PC-9 (cell line): ENCODE measurements at places on chromosomes 12 and 14. TPM values are rescaled to one million over a fixed set of nuclear protein-coding genes. Genes with fewer than 3 reads are reported as not detected.

DNA sequence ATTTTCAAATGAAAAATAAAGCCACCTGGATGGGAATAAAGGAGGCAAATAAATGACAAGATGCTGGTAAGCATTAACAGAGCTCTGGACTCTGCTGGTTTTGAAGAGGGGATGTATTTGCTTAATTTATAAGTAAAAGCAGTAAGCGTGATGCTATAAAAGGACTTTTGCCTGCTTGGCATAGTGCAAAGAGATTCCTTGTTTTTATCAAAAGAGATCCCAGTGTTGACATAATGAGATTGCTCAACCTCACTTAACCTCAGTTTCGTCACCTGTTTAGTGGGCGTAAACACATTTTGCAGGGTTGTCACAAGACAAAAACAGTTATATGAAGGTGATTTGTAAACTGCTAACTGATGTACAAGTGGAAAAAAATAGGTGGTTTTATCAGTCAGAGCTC lies 13.8 kb downstream of the ASCL1 start:
- DNase-seq = no peak
- H3K4me1 ChIP-seq = no peaks in the 10 kb centered on the region
- no peaks in the 10 kb centered on the region for H3K36me3 ChIP-seq
- no peak overlapping the region for H3K4me3 ChIP-seq

DNA sequence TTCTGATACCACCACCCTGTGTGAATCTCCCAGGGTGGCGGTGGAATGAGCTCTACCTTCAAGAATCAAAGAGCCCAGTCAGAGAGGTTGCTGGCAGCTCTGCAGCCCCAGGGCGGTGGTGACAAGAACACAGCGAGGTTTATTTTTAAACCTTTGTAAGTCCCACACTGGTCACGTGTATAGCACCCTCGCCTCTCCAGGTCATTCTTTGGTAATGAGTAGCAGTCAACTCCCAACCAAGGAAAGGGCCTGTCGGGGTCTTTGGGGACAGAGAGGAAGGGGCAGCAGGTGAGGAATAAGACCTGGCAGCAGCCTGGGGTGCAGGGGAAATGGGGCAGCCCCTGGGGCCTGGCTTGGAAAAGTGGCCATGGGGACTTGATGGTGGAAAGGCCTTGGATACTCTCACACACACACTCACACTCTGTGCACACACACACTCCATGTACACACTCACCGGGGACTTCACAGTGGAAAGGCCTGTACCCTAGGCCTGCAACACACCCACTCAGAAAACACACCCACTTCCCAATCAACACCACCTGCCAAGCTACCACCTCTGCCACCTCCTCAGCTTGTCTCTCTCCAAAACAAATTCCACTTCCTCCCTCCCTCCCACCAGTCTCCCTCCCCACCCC lies 178.6 kb downstream of the DPF3 start:
- no peak for DNase-seq
- H3K4me3 ChIP-seq = no peak overlapping the region
- H3K27ac ChIP-seq = no peak overlapping the region
- H3K36me3 ChIP-seq = no peaks in the 10 kb centered on the region
- H3K4me1 ChIP-seq = no peaks in the 10 kb centered on the region
- H3K27me3 ChIP-seq = peaks cover 60% of the 10 kb centered on the region

GRCh38 chr14:100664841-100665510 lies 61.7 kb upstream of the DLK1 start:
- no peak for DNase-seq
- H3K36me3 ChIP-seq = no peaks in the 10 kb centered on the region
- no peak overlapping the region for H3K27ac ChIP-seq

DNA sequence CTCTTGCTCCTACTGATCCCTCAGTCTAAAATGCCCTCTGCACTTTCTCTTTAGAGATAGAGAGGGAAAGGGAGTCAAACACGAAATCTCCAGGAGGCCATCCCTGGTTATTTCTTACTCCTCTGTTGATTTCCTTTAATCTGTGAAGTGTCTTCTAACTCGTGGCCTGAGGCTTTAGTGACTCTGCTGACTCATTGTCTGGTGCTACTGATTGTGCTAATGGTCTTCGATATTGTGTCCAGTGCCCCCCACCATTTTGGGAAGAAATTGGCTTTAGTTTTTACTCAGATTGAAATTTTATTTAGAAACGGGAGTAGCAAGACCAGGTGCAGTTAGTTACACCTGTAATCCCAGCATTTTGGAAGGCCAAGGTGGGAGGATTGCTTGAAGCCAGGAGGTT lies 839 bp downstream of the CLEC9A start:
- no peak overlapping the region for H3K27ac ChIP-seq
- no peak for DNase-seq
- no peaks in the 10 kb centered on the region for H3K36me3 ChIP-seq
- no peaks in the 10 kb centered on the region for H3K27me3 ChIP-seq
- H3K4me3 ChIP-seq = no peak overlapping the region

GRCh38 chr14:102171173-102172020 lies 31.7 kb downstream of the WDR20 start:
- H3K36me3 ChIP-seq = peaks cover 19% of the 10 kb centered on the region; the same call in 1 of the 2 replicates
- no peak overlapping the region for H3K4me3 ChIP-seq
- H3K27ac ChIP-seq = peak overlapping the region; percentile 40
- DNase-seq = no peak
- H3K4me1 ChIP-seq = 0 out of 2 replicates have a peak, but pooled peaks cover 4% of the 10 kb centered on the region
- H3K27me3 ChIP-seq = no peaks in the 10 kb centered on the region

DNA sequence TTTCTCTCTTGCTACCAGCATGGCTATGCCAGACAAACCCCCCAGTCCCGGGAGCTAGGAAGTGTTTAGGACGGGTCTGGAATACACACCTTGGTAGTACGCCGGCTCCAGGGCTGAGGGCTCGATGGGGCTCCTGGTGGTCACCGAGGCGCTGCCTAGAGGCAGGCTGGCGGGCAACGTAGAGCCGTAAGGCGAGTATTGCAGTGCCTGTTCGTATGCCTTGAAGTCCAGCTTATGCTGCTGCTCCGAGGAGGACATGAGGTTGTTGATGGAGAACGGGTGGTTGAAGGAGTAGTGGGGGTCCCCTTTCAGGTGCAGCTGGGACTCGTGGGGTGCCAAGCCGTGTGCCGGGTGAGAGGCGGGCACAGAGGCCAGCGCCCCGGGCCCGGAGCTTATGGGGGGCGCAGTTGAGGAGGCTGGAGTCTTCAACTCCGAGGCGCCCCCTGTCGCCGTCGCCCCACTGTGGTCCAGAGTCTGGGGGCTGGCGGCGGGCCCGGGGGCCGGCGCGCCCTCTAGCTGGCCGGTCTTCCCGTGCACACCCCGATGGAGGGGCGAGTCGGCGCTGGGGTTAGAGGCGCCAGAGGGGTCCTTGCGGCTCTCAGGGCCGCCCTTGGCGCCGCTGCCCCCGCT lies 3.6 kb downstream of the FOXA1 start:
- H3K27ac ChIP-seq = peak overlapping the region; percentile 99
- peak overlapping the region; percentile 94 for H3K4me3 ChIP-seq
- no peak for DNase-seq
- H3K4me1 ChIP-seq = peaks cover 9% of the 10 kb centered on the region
- no peaks in the 10 kb centered on the region for H3K27me3 ChIP-seq

GRCh38 chr12:120119271-120119973 lies 2.9 kb upstream of the RAB35 start:
- DNase-seq = no peak
- peaks cover 38% of the 10 kb centered on the region for H3K4me1 ChIP-seq
- no peaks in the 10 kb centered on the region for H3K36me3 ChIP-seq
- H3K27ac ChIP-seq = peak overlapping the region; percentile 69

DNA sequence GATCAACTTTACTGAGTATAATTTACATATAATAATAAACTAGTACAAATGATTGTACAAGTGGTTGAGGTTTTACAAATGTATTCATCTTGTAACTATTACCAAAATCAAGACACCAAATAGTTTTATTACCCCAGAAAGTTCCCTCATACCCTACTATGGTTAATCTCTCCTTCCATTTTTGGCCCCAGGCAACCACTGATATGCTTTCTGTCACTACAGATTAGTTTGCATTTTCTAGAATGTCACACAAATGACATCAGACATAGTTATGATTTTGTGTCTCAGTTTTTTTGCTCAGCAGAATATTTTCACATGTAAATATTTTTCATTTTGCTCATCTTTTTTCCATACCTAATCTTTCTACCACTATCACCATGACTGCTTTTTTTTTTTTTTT lies 49.1 kb downstream of the TMX1 start:
- no peaks in the 10 kb centered on the region for H3K36me3 ChIP-seq
- H3K27ac ChIP-seq = no peak overlapping the region
- H3K4me3 ChIP-seq = no peak overlapping the region
- no peaks in the 10 kb centered on the region for H3K27me3 ChIP-seq
- no peak for DNase-seq
- no peaks in the 10 kb centered on the region for H3K4me1 ChIP-seq

DNA sequence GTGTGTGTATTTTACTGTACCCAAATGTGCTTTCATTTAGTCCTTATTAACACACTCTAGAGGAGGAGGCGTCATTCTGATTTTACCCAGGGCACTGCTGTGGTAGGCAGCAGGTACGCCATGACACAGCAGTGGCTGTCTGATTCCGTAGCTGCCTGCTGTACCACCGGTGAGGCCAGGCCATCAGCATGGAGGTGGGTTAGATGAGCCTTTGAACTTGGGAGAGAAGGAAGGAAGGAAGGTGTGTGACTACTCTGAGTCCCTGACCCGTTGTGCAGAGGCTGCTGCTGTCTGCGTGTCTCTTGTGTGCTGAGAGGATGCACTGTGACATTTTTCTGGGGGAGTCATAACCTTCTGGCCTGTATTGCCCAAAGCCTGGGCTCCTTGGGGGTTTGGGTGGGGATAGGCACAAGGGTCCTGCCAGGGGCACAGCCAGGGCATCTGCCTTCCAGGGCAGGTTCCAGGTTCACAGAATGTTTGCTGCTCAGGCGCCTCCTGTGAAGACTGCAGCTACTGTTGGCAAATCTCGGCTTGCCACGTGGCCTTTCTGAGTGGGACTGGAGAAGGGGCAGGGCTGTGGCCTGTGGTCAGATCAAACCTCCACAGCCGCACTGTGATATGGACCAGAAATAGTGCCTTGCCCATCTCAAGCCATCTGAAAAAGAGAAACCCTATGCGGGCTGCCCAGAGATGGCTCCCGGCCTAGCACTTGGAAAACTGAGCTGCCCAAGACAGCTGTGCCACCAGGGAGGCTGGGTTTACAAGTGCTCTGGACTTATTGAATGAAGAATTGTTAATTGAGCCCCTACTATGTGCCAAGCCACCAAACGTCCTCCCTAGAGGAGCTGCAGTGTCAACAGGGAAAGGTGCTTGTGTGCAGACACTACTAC lies 47.1 kb downstream of the MLXIP start:
- peaks cover 4% of the 10 kb centered on the region for H3K36me3 ChIP-seq
- H3K27me3 ChIP-seq = no peaks in the 10 kb centered on the region
- no peak for DNase-seq

DNA sequence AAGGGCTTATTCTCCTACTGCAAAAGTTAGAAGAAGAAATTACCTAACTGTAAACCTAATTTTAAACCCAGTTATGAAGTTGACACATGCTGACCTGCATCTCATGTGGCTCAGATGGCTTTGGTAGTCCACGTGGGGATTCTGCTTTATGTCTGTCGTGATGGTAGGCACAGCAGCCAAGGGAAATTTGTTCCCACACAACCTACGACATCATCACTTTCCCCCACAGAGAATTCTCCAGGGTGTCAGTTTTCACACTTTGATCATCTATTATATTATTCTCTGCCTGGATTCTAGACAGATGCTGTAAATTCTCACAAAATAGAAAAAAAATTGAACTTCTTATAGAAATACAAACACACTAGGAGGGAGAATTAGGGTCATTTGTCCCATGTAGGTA lies 70.6 kb downstream of the PTHLH start:
- DNase-seq = no peak
- H3K36me3 ChIP-seq = no peaks in the 10 kb centered on the region
- H3K4me1 ChIP-seq = peaks cover 19% of the 10 kb centered on the region

GRCh38 chr14:79175671-79176070 lies 1005.5 kb downstream of the NRXN3 start:
- H3K4me1 ChIP-seq = no peaks in the 10 kb centered on the region
- H3K27me3 ChIP-seq = no peaks in the 10 kb centered on the region; the same call in 1 of the 2 replicates
- no peak overlapping the region for H3K27ac ChIP-seq
- H3K36me3 ChIP-seq = no peaks in the 10 kb centered on the region
- no peak for DNase-seq

- no peak overlapping the region for H3K4me3 ChIP-seq
- DNase-seq = no peak
- no peak overlapping the region for H3K27ac ChIP-seq
Measured at GRCh38 chr14:90426663-90427062, 29.8 kb downstream of the CALM1 start.

DNA sequence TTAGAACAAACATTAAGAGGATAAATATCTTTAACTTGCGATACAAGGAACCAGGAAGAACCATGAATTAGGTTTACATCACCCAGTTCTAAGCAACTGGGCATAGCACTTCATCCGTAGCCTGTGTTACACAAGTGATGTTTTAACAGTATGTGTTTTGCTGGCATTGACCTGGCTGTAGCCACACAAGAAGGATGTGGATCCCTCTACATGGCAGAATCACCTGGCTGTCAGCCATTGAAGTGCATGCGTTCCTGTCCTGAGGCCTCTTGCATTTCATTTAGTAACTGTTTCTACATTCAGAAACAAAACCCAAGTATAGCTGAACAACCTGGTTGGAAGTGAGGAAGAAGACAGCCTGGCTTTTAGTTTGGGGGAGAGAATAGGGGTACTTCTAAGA lies 72.2 kb downstream of the TGFB3 start:
- no peak overlapping the region for H3K27ac ChIP-seq
- H3K27me3 ChIP-seq = no peaks in the 10 kb centered on the region
- DNase-seq = no peak
- no peaks in the 10 kb centered on the region for H3K36me3 ChIP-seq

DNA sequence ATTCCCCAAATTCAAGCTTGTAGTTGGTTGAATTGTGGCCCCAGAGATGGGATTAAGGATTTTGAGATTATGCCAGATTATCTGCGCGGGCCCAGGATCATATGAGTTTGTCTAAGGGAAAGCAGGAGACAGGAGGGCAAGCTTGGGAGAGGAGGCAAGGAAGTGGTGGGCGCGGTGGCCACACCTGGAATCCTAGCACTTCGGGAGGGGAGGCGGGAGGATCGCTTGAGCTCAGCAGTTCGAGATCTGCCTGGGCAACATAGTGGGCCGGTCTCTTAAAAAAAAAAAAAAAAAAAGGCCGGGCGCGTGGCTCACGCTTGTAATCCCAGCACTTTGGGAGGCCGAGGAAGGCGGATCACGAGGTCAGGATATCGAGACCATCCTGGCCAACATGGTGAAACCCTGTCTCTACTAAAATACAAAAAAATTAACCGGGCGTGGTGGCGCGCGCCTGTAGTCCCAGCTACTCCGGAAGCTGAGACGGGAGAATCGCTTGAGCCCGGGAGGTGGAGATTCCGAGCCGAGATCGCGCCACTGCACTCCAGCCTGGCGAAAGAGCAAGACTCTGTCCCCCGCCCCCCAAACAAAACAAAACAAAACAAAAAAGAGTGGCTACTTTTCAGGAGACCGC lies 881 bp upstream of the PUS1 start:
- H3K4me1 ChIP-seq = peaks cover 8% of the 10 kb centered on the region
- H3K4me3 ChIP-seq = peak overlapping the region; percentile 98
- no peaks in the 10 kb centered on the region for H3K27me3 ChIP-seq
- H3K27ac ChIP-seq = peak overlapping the region; percentile 36; the same call in 1 of the 2 replicates

GRCh38 chr14:93832081-93832480 lies 43.8 kb upstream of the PRIMA1 start:
- no peak overlapping the region for H3K4me3 ChIP-seq
- no peaks in the 10 kb centered on the region for H3K4me1 ChIP-seq
- DNase-seq = no peak
- H3K36me3 ChIP-seq = no peaks in the 10 kb centered on the region
- peaks cover 24% of the 10 kb centered on the region; the same call in 1 of the 2 replicates for H3K27me3 ChIP-seq

The FAM90A1 gene
- 1.6 and 1.7 TPM in 2 replicates for total RNA-seq

The DENR gene
- total RNA-seq = 53.0 and 66.6 TPM in 2 replicates

The KRT83 gene
- 0.43 TPM in 1 of 2 replicates, not detected in the other for total RNA-seq

The REP15 gene
- 0.63 and 1.4 TPM in 2 replicates for total RNA-seq

The EFCAB11 gene
- 8.4 and 10.3 TPM in 2 replicates for total RNA-seq

The CCDC196 gene
- total RNA-seq = not detected in 2 replicates

The FAM181A gene
- total RNA-seq = not detected in 2 replicates

The SLC25A29 gene
- 6.9 and 11.8 TPM in 2 replicates for total RNA-seq
